ENCODE measurements at places on chromosomes 7 and 10. TPM values are rescaled to one million over a fixed set of nuclear protein-coding genes. Genes with fewer than 3 reads are reported as not detected.

The GUSB gene
- 33.8 TPM for total RNA-seq

The MRLN gene
- total RNA-seq, result not detected

The DMBT1 gene
- total RNA-seq, result 0.17 TPM

The DGKB gene
- not detected for total RNA-seq

The LRRN3 gene
- not detected for total RNA-seq

The HYAL4 gene
- not detected for total RNA-seq

The CTNNA3 gene
- not detected for total RNA-seq

The PCGF6 gene
- 10.7 TPM for total RNA-seq

The ACHE gene
- 3.0 TPM for total RNA-seq

The KNDC1 gene
- total RNA-seq, result 1.4 TPM

The HOXA5 gene
- 5.9 TPM for total RNA-seq

The CAPZA2 gene
- 122 TPM for total RNA-seq

The PPP1R3C gene
- 28.3 TPM for total RNA-seq

The CTAGE8 gene
- total RNA-seq, result not detected

The LAMTOR4 gene
- 134 TPM for total RNA-seq

The ZNF485 gene
- 1.6 TPM for total RNA-seq

The FXYD4 gene
- not detected for total RNA-seq

The RBM17 gene
- total RNA-seq, result 102 TPM

The ADAMTS14 gene
- 0.16 TPM for total RNA-seq

The CRHR2 gene
- 0.06 TPM for total RNA-seq

The RET gene
- total RNA-seq, result 0.36 TPM

The FLNC gene
- total RNA-seq, result 5.3 TPM

The PTPRE gene
- total RNA-seq, result 5.7 TPM

The ARHGEF5 gene
- 2.5 TPM for total RNA-seq

The SPDYE1 gene
- not detected for total RNA-seq

The LRRTM3 gene
- total RNA-seq, result not detected

The UCMA gene
- not detected for total RNA-seq

The ASNS gene
- total RNA-seq, result 57.8 TPM

The ZP3 gene
- total RNA-seq, result 14.0 TPM

The PROSER2 gene
- 44.3 TPM for total RNA-seq

The ABCA13 gene
- 0.06 TPM for total RNA-seq

The C1QL3 gene
- not detected for total RNA-seq
